ENCODE measurements at places on chromosomes 7 and 10.

GRCh38 chr7:135578569-135578968 lies 20.9 kb downstream of the NUP205 start:
- H3K4me1 ChIP-seq = no peaks in the 10 kb centered on the region
- H3K36me3 ChIP-seq = peaks cover 56% of the 10 kb centered on the region
- no peak overlapping the region for H3K27ac ChIP-seq
- no peak for DNase-seq
- no peaks in the 10 kb centered on the region for H3K27me3 ChIP-seq
- H3K4me3 ChIP-seq = no peak overlapping the region

DNA sequence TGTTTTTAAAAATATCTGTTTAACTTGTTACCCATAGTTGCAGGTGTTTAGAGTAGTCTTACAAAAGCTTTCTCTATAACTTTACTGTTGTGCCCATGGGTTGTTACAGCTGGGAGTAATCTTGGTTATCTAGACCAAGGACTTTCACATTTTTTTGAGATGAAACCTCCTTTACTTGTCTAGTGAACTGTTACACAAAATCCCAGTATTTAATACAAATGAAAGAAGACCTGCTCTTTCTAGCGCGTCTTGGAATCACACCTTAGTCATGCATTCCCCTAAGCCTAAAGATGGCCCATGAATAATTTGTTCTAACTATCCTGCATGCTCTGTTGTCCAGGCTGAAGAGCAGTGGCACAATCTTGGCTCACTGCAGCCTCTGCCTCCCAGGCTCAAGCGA lies 38.0 kb downstream of the CSGALNACT2 start:
- H3K4me1 ChIP-seq = no peaks in the 10 kb centered on the region
- H3K4me3 ChIP-seq = no peak overlapping the region
- no peaks in the 10 kb centered on the region for H3K27me3 ChIP-seq
- H3K27ac ChIP-seq = no peak overlapping the region
- no peak for DNase-seq

- peak; percentile 33 for DNase-seq
- H3K27ac ChIP-seq = no peak overlapping the region
- H3K36me3 ChIP-seq = no peaks in the 10 kb centered on the region
- no peak overlapping the region for H3K4me3 ChIP-seq
Observed at GRCh38 chr10:100872034-100872791, 40.5 kb upstream of the SLF2 start.

GRCh38 chr7:18226598-18226997 lies 199.0 kb upstream of the PRPS1L1 start:
- no peaks in the 10 kb centered on the region for H3K4me1 ChIP-seq
- DNase-seq = no peak
- no peaks in the 10 kb centered on the region for H3K36me3 ChIP-seq
- no peak overlapping the region for H3K4me3 ChIP-seq

GRCh38 chr7:1899196-1899595 lies 229.1 kb downstream of the ELFN1 start:
- no peaks in the 10 kb centered on the region for H3K36me3 ChIP-seq
- H3K4me1 ChIP-seq = no peaks in the 10 kb centered on the region
- no peaks in the 10 kb centered on the region for H3K27me3 ChIP-seq

DNA sequence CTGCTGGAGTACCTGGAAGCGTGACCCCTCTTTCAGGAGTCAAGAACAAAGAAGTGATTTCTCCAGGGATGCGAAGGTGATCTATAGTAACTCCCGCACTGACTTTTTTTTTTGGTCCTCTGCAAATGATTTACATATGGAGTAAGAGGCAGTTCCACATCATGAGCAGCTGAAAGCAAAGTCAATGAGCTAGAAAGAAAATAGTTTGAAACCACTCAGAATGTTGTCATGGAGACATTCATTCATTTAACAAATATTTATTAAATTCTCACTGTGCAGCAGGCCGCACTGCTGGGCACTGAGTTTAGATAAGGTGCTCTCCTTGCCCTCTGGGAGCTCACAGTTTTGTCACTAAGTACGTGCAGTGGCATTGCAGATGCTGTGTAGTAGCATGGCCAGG lies 206.7 kb downstream of the CAMK1D start:
- H3K4me1 ChIP-seq = no peaks in the 10 kb centered on the region
- no peak overlapping the region for H3K4me3 ChIP-seq
- H3K27ac ChIP-seq = no peak overlapping the region
- H3K36me3 ChIP-seq = no peaks in the 10 kb centered on the region

- H3K4me3 ChIP-seq = no peak overlapping the region
- H3K27me3 ChIP-seq = no peaks in the 10 kb centered on the region
- no peak overlapping the region for H3K27ac ChIP-seq
- H3K4me1 ChIP-seq = no peaks in the 10 kb centered on the region
- H3K36me3 ChIP-seq = no peaks in the 10 kb centered on the region
Observed at GRCh38 chr10:132924046-132924952, 18.1 kb downstream of the CFAP46 start.

GRCh38 chr7:79548727-79549126 lies 95.3 kb upstream of the MAGI2 start:
- no peaks in the 10 kb centered on the region for H3K36me3 ChIP-seq
- H3K4me3 ChIP-seq = no peak overlapping the region
- no peak overlapping the region for H3K27ac ChIP-seq
- no peak for DNase-seq
- H3K27me3 ChIP-seq = no peaks in the 10 kb centered on the region

GRCh38 chr7:64999165-65000004 lies 7.1 kb downstream of the ERV3-1 start:
- no peaks in the 10 kb centered on the region for H3K27me3 ChIP-seq
- no peak overlapping the region for H3K4me3 ChIP-seq
- H3K4me1 ChIP-seq = no peaks in the 10 kb centered on the region
- H3K36me3 ChIP-seq = no peaks in the 10 kb centered on the region
- H3K27ac ChIP-seq = no peak overlapping the region

DNA sequence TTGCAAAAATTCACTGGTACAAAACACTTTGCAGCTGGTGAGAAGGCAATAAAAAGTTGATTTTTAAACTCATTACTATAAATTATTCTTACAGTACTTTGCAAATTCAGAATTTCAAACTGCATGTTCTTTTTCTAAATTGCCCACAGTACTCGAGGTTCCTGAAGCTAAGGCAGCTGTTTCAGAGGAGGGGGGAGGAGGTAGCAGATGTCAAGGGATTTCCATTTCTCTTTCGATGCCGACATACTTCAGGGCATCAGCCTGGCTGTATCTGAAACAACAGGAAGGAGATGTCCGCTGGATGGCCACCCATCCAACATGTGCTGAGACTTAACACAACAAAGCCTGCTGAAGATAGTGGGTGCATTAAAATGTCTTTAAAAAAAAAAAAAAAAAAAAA lies 76.7 kb downstream of the EZH2 start:
- H3K4me3 ChIP-seq = no peak overlapping the region
- no peaks in the 10 kb centered on the region for H3K4me1 ChIP-seq
- no peak for DNase-seq
- no peak overlapping the region for H3K27ac ChIP-seq
- H3K36me3 ChIP-seq = peaks cover 23% of the 10 kb centered on the region

All from Panc1 (cell line).